K562 (cell line): ENCODE measurements at places on chromosomes 1 and 21.
A peak's percentile ranks its signal among the peaks of the same experiment; 100 is the strongest.

DNA sequence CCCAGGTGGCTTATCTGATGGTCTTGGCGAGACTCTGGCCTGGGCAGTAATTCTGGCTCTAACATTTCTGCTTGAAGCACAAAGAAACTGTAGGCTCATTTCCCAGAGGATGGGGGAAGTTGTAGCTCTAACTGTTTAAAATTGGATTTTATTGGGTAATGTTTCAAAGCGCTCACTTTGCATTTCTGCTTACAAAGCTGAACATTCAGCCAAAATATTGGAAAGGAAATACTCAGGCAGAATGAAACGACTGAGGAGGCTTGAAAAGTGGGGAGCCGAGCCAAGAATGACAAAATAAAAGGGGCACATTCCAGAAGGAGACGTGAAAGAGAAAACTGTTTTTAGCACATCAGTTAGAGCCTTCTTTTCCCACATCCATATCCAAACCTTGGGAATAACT is 202.6 kb downstream of the GRIK1 start:
- DNase-seq, result no peak

GRCh38 chr1:115595279-115596079 is 46.3 kb upstream of the VANGL1 start:
- DNase-seq, result peak; percentile 78

- no peak for DNase-seq
Measured at GRCh38 chr1:158169105-158169504, 11.6 kb upstream of the CD1D start.

DNA sequence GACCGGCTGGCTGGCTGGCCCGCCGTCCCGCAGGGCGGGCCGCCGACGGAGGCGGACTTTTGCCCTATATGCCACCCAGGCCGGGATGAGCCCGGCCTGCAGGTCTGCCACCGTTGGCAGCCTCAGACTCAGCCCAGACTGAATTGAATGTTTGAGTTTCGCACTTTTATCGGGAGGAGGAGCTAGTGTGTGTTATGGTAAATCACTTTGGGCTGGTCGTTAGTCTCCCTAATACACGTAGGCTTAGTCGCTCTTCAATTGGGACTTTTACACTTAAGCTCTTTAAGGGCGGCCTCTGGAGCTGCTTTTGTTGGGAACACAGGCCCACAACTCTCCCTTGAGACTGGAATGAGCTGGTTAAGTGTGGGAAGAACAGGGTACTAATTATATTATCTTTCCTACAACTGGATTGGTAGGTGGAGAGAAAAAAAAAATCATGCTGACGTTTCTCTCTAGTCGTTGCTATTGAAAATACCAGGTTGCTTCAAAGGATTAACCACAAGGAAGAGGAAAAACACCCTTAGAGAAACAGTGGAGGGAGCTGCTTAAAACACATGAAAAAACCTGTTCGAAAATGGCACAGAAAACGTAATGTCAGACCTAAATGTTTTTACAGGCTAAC is 1.4 kb upstream of the IRF2BP2 start:
- no peak for DNase-seq

- no peak for DNase-seq
Measured at GRCh38 chr1:33927721-33928120, 63.8 kb downstream of the HMGB4 start.

DNA sequence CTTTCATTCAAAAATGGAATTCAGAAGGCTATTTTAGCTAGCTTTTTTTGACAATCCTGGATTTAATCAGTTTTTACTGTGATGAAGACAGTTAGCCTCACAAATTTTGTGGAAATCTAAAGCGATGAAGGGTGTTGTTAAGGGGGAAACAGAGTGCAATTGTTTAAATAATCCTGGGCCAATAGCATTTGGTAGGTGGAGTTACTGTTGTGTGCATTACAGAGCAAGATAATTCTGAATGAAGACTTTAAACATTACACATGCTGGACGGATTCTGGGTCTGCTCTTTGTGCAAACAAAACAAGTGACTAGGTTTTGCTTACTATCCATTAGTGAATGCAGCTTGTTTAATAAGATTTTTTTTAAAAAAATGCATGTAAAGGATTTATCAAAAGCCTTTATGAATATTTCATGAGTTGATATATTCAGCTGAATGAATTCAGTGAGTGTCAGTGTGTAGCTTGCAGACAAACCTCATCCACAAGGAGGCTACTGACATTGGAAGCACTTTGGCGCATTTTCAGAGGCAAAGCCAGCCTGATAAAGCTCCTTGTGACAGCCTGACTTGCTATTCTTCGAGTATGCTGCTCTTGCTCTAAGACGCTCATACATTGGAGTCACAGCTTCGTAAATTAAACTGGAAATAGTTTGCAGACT is 199.6 kb downstream of the PDE4B start:
- no peak for DNase-seq

DNA sequence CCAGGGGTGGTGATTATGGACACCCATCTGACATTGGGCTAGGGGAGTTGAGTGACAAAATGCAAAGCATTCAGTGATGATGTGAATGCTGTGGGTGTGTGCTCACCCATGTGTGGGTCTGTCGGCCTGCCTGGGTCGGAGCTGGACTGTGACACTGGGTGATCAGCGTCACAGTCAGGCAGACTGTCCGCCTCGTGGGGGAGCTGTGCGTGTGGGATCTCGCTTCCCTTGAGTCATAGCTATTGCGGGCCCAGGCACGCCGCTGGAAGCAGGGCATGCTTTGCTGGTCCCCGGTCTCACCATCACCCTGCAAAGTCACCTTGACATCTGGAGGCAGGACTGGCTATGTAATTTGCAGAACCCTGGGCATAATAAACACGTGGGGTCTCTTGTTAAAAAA is 156.9 kb upstream of the IGSF21 start:
- no peak for DNase-seq

DNA sequence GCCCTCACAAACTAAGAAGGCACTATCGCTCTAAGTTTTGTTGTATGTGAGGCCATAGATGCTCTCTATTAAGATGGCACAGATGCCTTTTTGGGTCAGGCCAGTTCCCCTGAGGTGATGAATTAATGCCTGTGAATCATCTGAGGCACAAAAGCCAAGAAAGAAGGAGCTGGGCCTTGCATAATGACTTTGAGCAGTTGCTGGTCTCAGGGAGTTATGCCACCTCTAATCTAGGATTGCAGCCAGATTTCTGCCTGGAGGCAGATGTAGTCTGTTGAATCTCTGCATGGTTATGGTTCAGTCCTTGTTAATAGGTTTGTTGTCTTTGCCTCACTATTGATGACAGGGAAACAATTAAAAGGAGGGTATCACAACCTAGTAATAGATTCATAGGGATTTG is 168.1 kb upstream of the CHRM3 start:
- DNase-seq, result no peak

DNA sequence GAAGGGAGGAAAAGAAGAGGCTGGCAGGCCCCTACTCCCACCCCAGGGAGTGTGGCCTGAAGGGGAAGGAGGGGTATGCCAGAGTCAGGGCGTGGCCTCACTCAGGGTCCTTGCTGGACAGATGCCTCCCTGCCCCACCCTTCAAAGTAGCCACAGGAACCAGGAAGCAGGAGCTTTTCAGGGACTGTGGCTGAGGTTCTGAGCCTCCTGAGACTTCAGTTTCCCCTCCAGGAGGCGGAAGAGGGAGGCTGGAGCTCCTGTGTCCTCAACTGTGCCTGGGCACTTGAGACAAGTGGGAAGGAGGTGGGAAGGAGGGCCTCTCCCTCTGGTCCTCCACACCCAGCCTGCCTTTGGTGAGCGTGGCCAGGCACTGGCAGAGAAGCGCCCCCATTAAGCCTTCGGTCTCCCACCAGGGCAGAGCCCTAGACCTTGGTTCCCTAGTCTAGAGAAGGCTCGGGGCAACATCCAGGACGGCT is 5.3 kb downstream of the CELSR2 start:
- peak; percentile 90 for DNase-seq

- DNase-seq, result no peak
Measured at GRCh38 chr1:46757247-46757955, 38.5 kb upstream of the EFCAB14 start.

GRCh38 chr1:221631556-221631955 is 110.3 kb downstream of the DUSP10 start:
- DNase-seq, result no peak

DNA sequence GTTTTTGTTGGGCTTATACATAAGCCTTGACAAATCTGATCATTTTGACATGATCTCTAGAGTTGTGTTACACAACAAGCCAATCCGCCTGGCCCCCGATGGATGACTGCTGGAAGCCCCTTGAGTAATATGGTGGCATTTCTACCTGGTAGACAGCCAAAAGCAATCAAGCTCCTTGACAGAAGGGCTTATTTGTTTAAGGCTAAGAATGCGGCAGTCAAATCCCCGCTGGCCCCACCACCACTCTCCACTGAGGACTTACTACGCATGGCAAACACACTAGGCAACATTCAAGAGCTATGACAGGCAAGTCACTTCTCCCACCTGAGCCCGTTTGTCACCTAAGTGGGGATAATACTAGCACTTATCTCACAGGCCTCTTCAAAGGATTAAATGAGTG is 33.4 kb upstream of the C1orf198 start:
- DNase-seq, result no peak

DNA sequence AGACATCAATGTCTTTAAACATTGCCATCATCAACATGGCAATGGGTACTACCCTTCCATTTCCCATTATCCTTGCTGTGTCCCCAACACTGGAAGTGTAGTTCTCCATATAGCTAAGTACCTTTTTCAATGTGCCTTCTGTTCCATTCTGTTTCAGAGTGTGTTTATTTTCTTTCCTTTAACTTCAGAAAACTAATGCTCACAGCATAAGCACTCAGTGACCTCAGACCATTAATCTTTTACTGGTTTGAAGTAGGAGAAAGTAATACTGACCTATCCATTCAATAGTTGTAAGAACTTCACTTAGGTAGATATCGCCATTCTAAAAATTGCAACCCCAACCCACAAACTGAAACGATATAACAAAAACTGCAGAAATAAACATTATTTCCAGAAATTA is 37.8 kb downstream of the KCNJ15 start:
- DNase-seq, result no peak

- no peak for DNase-seq
Measured at GRCh38 chr1:157272264-157272663, 134.1 kb upstream of the ETV3 start.

GRCh38 chr1:69551476-69552324 is 16.0 kb upstream of the LRRC7 start:
- no peak for DNase-seq

DNA sequence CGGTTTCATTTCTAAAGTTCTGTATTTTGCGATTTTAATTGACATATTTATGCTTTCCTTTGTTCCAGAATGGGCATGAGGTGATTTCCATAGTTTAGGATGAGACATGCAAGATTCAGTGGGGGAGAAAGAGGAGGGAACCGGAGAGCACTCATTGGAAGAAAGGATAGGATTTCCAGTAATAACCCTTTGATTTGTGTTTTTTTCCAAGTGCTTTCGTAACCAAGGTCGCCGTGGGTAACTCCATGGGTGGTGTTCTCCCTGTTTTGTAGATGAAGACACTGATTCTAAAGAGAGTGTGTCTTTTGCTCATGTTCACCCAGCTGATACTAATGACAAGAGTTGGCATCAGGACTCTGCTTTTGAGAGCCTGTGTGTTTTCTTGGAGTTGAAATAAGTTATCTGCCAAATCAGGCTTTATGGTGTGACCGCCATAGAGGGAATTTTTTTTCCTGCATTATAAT is 170.1 kb downstream of the DHRS3 start:
- no peak for DNase-seq

GRCh38 chr1:7408771-7409150 is 362.3 kb upstream of the VAMP3 start:
- no peak for DNase-seq

GRCh38 chr1:205767248-205767647 is 8.0 kb downstream of the RAB29 start:
- no peak for DNase-seq

- DNase-seq, result no peak
Measured at GRCh38 chr21:43355266-43355924, 71.5 kb downstream of the SIK1 start.

DNA sequence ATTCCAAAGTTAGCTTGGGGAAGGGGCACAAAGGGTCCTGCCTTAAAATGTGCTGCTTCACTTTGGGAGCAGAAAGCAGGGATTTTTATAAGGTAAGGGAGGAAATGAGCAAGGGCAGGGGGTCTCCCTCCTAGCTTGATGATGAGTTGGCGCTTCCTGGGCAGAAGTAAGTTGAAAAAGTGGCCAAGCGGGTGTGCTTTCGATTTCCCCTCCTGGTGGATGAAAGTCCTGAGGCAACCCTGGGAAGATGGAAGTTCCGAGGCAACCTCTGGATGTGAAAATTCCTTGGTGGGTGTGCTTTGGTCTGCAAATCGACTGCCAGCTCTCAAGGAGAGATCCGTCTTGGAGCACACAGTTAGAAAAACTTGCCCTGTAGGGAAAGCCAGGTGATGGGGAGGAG is 41.7 kb upstream of the CD2 start:
- DNase-seq, result no peak

GRCh38 chr1:182280504-182280900 is 111.1 kb downstream of the GLUL start:
- DNase-seq, result no peak

DNA sequence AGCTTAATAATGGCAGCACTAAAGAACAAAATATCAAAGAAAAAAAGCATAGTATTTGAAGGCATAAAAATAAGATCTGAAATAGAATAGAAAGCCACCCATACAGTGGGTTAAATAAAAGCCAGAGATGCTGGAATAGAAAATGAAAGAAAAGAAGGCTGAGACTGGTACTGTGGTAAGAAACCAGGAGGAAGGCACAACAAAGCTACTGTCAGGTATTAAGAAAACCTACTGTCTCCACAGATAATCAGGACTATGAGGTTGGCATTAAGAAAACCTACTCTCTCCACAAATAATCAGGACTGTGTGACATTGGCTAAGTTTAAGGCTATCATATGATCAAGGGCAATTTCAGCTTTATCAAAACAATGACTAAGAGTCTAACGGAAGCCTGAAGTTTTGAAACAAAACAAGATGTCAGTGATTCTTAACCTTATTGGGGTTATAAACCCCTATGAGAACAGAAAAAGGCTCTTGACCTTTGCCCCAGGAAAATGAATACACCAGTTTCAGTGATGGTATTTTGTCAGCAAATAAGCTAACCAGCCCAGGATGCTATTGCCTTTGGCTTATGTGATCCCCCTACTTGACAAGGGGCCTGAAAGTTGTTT is 24.4 kb downstream of the MCOLN2 start:
- DNase-seq, result no peak

DNA sequence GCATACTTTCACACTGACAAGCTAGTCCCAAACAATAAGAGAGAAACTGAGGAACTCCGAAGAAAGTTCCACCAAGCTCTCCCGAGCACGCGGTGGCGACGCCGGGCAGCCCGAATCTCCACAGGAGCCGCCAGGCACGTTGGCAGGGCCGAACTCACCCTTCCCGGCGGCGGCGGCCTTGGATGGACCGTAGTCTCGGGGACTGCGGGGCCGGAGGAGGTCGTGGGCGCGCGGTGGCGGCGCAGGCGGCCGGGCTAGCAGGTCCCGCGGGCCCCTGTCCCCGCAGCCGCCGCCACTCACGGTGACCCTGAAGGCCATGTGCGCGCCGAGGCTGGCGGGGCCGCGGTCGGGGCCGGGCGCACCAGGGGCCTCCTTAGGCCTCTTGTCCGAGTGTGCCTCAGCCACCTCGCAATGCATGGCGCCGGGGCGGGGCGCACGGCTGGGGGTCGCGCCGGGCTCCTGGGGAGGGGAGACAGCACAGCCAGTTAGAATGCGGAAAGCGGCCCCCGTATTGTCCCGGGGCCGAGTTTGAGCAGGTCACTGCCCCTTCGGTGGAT is 1.2 kb downstream of the GLIS1 start:
- no peak for DNase-seq
